ENCODE measurements at places on chromosomes 2 and 18.
A peak's percentile ranks its signal among the peaks of the same experiment; 100 is the strongest.

- DNase-seq, result no peak
Observed at GRCh38 chr2:1541819-1542475, 128.7 kb downstream of the TPO start.

DNA sequence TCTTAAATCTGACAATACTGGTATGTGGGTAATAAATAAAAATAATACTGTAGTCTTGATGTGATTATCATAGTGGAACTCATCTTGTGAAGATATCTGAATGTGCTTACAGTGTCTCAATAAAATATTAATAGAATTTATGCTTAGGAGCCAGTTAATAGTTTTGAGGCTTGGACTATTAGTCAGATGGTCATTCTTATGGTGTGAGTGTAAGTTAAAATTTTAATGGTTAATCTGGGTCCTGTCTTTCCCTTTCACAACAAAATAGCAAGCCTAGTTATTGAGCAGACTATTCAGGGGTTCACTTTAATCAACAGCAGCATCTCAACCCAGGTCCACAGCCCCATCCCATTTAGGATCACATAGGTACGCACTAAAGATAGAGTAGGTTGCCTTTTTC lies 138.9 kb downstream of the HAUS1 start:
- DNase-seq, result no peak

DNA sequence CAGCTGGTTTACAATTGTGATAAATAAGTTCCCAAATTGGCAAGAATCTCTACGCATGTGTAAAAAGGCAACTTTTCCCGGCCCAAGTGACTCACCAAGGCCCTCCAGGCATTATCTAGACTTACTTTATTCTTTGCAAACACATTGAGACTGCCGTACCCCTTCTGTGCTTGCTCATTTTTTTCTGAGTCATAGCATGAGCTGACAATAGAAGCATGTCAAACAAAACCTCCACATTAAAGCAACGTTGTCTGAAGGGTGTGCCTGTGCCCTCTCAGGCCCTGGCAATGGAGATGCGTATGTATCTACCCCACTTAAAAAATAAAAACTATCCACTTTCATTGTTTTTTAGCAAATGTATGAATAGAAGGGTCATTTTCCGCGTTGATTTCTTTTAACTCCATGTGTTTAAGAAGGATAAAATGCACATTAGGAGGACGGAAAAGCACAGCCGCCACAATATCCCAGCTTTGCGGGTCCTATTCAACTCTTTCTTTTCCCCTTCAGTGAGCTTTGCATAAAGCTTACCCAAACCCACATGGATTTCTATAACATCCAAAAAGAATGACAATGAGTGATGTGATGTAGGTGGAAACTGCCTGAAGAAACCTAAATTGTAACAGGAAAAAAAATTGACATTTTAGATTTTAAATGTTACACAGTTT lies 298.2 kb downstream of the CDCA7 start:
- DNase-seq, result no peak

DNA sequence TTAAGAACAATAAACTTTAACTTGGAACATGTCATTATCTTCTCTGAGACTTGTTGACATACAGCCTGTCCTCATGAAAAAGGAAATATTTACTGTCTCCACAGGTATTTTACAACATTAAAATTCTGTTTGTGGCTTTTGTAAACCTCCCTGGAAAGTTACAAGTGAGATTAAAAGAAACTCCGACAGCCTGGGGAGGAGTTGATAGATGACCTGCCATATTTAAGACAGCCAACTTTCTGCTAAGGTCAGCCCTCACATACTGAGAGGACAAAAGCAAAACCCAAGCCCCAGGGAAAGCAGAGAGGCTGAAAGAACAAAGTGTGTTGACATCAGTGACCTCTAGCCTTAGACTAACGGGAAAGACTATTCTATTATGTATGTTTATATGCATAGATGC lies 350.2 kb downstream of the RIT2 start:
- DNase-seq, result no peak

DNA sequence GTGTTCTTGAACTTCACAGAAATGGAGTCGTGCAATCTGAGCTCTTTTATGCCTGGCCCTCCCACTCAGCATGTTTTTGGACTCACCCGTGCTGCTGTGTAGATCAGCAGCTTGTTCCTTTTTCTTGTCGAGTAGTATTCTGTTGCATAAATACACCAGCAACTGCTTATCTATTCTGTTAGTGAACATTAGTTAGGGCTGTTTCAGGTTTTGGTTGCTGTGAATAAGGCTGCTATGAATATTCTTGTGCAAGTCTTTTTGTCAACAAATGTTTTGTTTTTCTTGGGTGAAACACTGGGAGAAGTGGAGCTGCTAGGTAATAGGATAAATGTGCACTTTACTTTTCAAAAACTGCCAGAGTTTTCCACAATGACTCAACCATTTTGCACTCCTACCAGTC lies 15.3 kb upstream of the CIDEA start:
- no peak for DNase-seq

DNA sequence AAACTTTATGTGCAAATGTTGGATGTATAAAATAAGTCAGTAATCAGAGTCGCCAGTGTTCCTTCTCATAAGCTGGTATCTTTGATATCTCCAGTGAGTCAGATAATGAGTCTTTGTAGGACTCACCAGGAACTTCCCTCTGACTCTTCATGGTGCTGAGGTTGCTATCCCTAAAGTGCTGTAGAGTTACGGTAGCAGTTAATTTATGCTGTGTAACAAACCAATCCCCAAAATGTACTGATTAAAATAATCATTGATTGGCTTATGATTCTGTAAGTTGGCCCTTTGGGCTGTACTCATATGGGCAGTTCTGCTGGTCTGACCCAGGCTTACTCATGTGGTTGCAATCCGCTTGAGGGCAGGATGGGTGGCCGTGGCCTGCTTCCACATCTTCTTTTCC lies 43.8 kb downstream of the MAIP1 start:
- no peak for DNase-seq

DNA sequence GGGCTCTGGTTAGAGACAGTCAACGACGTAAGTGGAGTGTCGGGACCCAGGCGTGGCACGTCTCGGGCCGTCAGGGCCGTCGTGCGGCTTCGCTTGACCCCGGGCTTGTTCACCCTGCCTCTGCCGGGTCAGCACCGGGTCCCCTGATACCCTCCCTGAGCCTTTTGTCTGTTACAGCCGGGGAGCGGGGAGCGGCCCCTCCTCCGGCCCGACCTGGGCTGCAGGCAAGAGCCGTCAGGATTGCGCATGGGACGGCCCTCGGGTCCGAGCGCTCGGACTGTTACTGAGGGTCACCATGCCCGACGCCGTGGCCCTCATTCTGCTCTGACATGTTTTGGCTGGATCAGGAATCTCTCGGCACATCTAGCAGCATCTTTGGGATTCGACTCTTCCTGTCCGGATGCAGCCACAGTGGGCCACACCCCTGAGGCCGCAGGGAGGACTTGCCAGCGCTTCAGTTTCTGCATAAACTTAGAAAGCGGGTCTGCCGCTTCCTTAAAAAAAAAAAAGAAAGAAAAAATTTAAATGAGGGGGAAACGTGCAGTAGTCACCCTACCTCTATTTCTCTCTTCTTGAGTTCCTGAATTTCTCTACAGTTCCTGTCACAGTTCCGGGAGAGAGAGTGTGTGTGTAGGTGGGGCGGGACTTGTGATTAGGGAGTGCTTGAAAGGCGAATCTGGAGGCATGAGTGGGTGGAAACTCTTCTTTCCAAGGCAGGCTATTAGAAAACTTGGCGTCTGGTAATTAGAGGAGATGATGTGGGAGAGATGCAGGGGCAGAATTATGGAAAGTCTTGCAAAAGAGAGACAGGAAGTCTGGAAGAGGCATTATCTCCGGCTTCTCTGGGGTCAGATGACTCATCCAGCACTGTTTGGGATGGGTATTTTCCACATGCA lies 909 bp downstream of the TMEM87B start:
- peak; percentile 53 for DNase-seq

GRCh38 chr2:226788881-226789490 lies 10.6 kb downstream of the IRS1 start:
- DNase-seq, result no peak

GRCh38 chr2:39405364-39405763 lies 31.7 kb downstream of the MAP4K3 start:
- no peak for DNase-seq

DNA sequence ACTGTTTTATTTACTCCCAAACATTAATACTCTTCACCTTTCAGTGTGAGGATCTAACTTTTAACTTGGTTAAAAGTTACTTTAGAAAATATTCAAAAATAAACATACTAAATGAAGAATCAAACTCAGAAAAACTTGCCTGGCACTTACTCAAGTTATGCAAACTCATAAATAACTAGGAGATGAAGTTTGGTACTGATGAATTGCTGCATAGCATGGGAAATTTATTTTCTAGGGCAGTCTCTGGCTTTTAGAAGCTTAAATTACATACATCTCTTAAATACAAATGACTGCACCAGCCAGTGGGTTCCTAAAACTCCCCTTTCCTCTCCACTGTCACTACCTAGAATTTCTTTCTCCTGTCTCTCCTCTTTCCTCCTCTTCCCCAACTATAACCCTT lies 46.7 kb upstream of the CREB1 start:
- DNase-seq, result no peak

- DNase-seq, result peak; percentile 82
Observed at GRCh38 chr18:45690975-45691815, 32.8 kb upstream of the SLC14A1 start.

GRCh38 chr2:231200805-231201474 lies 2.5 kb downstream of the ARMC9 start:
- DNase-seq, result no peak

- peak; percentile 12 for DNase-seq
Observed at GRCh38 chr2:25955869-25956535, 26.3 kb downstream of the KIF3C start.

- DNase-seq, result no peak
Observed at GRCh38 chr2:9258501-9258900, 51.9 kb downstream of the ASAP2 start.

DNA sequence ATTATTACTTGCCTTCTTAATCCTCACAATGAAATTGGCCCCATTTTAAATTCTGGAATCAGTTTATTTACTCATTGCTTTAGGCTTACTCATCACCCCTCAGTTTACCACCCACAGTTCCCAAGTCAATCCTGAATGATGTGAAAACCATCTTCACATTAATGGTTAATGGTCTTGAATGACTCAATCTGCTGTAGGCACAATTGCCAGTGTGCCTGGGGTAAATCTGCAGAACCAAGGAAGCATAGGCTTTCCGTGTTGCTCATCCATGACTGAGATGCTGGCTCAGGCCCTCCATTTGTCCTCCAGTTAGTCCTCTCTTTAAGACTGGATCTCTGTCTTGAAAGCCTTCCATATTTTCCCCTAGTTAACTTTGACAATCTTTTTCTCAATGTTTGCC lies 164.5 kb downstream of the PMAIP1 start:
- no peak for DNase-seq

DNA sequence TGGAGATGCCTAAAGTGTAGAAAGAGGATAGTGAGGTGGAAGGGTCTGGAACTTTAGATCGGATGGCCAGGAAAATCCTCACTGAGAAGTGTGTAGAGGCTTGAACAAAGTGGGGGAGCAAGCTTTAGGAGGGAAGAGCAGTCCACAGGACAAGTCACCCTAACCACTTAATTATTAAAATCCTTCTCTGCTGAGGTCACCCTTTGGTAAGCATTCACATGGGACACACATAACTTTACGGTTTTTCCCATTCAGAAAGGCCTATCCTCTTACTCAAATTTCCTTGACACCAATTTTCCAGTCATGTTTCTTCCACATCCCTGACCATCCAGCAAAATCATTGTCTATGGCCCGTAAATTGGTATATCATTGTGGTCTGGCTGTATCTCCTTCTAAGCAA lies 31.0 kb upstream of the ZEB2 start:
- no peak for DNase-seq

GRCh38 chr18:74595431-74595830 lies 2.2 kb upstream of the ZNF407 start:
- no peak for DNase-seq

DNA sequence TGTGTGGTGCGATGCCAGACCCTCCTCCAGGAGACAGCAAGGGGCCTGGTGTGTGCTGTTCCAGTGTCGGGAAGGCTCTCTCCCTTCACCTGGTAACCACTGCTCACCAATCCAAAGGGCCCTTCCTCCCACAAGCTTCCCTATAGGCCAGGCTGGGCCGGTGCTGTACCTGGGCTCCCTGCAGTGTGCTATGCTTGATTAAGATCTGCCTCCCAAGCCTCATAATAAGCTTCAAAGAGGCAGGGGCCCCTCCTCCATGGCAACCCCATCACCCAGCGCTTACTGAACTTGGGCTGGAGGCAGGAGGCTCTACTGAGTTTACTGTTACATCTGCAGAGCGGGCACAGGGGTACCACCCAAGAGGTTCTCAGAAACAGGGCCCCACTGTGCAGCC lies 4.5 kb upstream of the MAL start:
- no peak for DNase-seq

- DNase-seq, result peak; percentile 31
Observed at GRCh38 chr2:157418239-157418641, 25.6 kb downstream of the CYTIP start.

- no peak for DNase-seq
Observed at GRCh38 chr2:3639015-3639630, 18.9 kb upstream of the ALLC start.

- no peak for DNase-seq
Observed at GRCh38 chr2:31693882-31694281, 113.1 kb upstream of the SRD5A2 start.

- DNase-seq, result no peak
Observed at GRCh38 chr2:75607988-75608683, 38.4 kb upstream of the MRPL19 start.

DNA sequence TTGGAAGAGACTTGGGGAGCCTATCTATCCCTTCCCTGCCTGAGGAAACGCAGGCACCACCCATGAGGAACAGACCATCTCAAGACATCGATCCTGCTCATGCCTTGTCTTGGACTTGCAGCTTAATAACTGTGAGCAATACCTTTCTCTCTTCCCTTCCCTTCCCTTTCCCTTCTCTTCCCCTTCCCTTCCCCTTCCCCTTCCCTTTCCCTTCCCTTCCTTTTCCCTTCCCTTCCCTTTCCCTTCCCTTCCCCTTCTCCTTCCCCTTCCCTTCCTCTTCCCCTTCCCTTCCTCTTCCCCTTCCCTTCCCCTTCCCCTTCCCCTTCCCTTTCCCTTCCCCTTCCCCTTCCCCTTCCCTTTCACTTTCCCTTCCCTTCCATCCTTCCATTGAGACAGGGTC lies 650.7 kb upstream of the SOX11 start:
- DNase-seq, result no peak

- DNase-seq, result peak; percentile 42
Observed at GRCh38 chr2:25041307-25041927, 459 bp upstream of the EFR3B start.

DNA sequence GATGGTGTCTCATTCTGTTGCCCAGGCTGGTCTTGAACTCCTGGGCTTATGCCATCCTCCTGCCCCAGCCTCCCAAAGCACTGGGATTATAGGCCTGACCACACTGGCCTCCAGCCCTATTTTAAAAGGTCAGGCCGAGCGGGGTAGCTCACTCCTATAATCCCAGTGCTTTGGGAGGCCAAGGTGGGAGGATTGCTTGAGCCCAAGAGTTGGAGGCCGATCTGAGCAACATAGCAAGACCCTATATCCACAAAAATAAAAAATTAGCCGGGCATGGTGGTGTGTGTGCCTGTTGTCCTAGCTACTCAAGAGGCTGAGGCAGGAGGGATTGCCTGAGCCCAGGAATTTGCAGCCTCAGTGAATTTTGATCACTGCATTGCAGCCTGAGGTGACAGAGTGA lies 3.9 kb downstream of the CAB39 start:
- no peak for DNase-seq
